ENCODE measurements at places on chromosomes 1 and 21.

DNA sequence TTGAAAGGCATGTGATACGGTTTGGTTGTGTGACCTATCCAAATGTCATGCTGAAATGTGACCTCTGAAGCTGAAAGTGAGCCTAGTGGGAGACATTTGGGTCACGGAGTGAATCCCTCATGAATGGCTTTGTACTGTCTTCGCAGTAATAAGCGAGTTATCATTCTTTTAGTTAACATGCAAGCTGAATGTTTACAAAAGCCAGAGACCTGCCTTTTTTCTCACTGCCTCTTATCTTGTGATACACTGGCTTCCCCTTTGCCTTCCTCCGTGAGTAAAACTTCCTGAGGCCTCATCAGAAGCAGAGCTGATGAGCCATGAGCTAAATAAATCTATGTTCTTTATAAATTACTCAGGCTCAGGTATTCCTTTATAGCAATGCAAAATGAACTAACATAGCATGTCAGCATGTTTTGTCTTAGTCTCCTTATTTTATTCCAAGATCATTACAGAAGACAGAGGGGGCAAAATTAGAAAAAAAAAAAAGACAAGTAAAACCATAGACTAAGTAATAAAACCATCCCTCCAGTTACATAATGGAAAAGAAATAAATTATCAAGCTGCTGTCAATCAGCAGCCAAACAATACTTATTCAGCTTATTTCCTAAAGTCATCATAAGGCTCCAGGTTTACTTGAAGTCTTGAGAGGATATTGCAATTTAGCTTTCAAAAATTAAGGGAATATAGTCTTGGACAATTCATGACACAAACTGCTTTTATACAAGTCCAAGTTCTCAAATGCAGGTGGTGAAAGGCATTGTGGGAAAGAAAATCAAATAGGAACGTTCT, 12.1 kb downstream of the RGS18 start:
- DNase-seq: no peak

DNA sequence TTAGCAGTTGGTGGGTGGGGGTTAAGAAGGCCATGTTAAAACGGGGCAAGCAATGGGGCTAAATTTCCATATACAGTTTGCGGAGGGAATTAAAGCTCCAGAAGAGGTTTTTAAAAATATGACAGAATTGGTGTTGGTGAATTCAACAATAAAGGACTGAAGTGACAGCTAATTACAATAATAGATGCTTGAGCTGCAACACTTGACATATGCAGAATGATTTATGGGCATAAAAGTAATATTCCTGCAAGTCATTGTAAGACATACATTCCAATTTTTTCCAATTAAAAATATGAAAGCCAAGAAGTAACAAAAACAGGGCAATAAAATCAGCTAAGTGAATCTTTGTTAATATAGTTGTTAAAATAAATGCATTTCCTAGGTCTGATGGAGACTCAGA, 202.2 kb upstream of the MAP1LC3C start:
- no peak for DNase-seq

GRCh38 chr1:51553911-51554310, 34.8 kb upstream of the EPS15 start:
- DNase-seq: no peak

GRCh38 chr1:99506631-99507030, 139.3 kb upstream of the PALMD start:
- DNase-seq: no peak

- DNase-seq: no peak
Measured at GRCh38 chr1:221089803-221090202, 210.6 kb downstream of the HLX start.

GRCh38 chr1:207172321-207172720, 68.3 kb downstream of the C4BPA start:
- no peak for DNase-seq

DNA sequence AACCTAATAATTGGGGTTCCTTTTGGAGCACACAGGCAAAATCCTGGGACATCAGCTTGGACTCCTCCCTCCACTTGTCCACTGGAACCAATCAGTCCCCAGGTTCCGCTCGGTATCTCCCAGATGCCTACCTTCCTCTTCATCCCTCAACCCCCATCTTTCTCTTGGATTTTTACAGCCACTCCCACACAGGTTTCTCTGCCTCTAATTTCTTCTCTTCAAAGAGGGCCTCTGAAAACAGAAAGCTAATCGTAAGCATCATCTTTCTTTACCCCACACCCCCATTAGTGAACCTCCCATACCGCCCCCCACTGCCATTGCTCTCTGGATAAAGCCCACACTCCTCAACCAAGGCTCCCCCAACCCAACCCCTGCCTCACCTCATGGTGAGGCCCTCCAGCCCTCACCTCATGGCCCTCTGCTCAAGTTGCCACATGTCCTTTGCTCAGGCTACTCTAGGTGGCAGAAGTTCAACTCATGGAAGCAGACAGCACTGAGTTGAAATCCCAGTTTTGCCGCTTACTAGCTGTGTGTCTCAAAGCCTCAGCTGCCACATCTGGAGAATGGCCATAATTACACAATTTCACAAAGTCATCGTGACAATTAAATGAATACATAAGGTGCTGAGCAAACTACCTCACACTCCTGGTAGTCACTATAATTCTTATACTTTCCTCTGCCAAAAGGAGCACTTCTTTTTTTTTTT, 18.1 kb upstream of the WASF2 start:
- no peak for DNase-seq

GRCh38 chr1:155326020-155326526, 5.4 kb downstream of the RUSC1 start:
- no peak for DNase-seq

- no peak for DNase-seq
Measured at GRCh38 chr1:11488966-11489625, 10.1 kb downstream of the DISP3 start.

DNA sequence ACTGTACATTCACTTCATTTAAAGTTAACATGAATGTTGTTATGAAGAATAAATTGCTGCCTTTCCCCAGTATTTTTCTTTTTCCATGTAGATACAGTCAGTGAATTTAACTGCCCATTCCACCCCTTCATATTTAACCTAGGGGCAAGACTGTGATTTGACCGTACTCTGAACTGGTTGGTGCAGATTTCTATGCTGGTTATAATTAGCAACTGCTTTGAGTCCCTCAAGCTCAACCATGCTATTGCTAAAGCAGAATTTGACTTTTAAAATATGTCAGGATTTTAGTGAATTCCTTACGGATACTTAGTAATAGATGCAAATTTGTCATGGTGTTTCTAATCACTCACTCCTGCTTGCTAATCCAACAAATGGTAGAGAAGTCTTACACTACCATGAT, 57.2 kb downstream of the IGSF5 start:
- no peak for DNase-seq

DNA sequence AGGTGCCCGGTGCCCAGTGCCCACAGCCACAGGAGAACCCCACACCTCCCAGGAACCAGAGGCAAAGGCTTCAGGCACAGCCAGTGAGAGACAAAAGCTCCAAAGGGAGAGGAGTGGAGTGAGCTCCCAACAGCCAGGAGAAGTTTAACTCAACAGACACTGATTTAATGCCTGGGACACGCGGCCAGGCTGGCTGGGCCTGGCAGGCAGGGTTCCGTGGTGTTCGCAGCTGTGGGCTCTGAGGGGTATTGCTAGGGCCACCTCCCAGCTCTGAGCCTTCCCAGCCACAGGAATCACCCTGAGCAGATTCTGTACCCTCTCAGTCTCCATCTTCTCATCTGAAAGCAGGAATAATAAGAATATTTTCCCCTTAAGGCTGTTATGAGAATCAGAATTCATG, 222.5 kb downstream of the NPHP4 start:
- DNase-seq: no peak

- DNase-seq: no peak
Measured at GRCh38 chr1:89989799-89990198, 5.1 kb upstream of the ZNF326 start.

GRCh38 chr1:20615946-20616846, 17.1 kb upstream of the PINK1 start:
- DNase-seq: no peak

DNA sequence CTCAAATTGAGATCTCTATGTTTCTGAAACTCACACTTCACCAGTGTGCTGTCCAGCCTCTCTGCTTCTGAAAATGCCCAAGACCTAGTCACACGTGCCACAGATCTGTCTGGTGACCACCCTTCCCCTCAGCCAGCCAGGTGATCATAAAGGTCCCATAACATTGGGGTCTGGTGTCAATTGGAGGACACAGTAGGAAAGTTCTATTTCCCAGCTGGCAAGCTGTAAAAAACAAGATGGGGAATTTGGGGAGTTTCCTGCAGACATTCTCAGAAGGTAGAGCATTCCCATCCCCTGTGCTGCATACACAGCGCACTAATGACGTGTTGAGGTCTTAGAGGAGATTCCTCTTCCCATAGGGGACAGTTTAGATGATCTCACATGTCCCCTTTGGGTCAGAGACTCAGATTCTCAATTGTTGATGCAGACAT, 50.1 kb downstream of the RPS6KA1 start:
- DNase-seq: no peak

DNA sequence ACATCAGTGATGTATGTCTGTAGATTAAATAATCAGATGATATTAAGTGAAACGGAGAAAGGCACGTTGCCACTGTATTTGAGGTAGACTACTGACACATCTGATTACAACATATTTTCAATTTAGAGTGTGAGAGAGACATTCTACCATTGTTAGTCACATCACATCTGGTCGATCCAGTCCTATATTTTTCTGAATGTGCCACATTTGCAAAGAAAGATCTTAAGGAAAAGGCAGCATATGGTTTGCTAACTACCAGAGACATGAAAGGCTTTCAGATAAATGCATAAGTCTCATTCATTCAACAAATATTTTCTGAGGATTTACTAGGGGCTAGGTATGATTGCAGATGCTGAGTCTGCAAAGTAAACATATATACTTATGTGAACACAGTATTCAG, 114.3 kb upstream of the RUNX1 start:
- DNase-seq: no peak

DNA sequence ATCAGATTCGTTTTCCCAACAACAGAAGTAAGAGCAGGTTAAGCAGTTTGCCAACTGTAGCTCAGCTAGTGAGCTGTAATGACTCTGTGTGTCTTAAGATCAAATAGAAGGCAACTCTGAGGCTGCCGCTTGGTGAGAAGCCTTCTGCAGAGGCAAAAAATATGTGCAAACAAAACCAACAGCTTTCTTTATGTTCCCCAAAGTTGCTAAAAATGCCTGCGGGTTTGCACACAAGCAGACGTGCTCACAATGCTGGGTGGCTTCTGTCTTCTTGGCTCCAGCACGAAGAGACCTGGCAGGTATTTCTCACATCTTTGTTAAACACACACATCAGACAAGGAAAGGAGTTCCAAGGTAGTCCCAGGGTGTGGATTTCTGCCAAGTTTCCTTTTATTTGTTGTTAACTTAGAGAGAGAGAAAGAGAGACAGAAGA, 158.9 kb upstream of the JUN start:
- DNase-seq: no peak

- DNase-seq: no peak
Measured at GRCh38 chr1:168338589-168339503, 58.2 kb downstream of the TBX19 start.

GRCh38 chr1:164768619-164769018, 209.6 kb downstream of the PBX1 start:
- no peak for DNase-seq
